ENCODE measurements at places on chromosomes 4 and X.

DNA sequence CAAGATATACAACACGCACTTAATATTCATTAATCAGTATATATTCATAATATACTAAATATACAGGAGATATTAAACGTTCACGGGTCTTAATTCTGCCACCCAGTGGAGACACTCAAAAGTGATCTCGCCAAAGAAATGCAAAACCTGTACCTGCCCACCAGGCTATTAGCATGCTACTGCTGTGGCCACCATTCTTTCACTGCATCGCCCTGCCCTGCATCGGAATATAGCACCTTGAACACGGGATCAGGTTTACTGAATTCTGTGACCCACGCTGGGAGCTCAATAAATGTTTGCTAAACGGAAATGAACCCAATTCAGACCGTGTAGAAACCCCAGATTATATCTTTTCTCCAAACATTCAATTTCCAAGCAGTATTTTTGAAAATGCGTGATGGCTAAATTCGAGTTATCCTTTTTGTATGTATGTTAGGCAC lies 840 bp upstream of the CLCN3 start:
- DNase-seq, result peak; percentile 55

DNA sequence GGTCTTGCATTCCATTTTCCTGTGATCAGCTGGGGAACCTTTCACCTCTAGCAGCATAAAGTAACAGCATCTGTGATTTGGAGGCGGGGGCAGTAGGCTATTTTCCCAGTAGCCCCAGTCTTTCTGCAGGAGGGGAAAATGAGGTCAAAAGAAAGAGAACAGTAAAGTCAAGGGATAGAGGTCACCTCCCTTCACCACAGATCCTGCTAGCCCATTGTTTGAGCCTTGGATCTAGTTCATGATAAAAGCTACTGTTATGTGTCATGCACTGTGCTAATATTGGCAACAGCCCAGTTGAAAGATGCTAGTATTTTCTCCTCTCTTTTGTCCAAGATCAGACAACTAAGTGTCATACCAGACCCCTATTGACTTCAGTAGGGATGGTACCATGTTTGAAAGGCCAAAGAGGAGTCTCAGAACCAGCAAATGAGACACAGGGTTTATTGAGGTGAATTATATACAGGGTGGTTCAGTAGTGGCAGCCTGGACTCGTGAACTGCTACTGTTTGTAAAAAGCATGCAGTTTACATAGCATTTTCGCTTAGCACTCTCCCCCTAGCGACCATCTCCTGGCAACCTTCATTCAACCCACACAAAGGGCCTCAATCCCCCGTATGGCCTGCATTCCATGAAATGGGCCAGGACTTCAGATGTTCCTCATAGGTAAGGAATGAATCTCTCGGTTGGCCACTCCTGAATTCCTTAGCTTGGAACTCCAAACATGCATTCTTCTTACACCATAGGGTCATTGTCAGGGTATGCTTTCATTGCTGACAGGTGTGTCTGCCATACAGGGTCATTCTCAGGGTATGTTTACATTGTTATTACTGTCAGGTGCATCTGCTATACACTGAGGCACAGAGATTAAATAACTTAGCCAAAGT lies 170.0 kb upstream of the FRMPD4 start:
- no peak for DNase-seq

- DNase-seq, result no peak
Measured at GRCh38 chrX:17432158-17432557, 57.2 kb downstream of the NHS start.

DNA sequence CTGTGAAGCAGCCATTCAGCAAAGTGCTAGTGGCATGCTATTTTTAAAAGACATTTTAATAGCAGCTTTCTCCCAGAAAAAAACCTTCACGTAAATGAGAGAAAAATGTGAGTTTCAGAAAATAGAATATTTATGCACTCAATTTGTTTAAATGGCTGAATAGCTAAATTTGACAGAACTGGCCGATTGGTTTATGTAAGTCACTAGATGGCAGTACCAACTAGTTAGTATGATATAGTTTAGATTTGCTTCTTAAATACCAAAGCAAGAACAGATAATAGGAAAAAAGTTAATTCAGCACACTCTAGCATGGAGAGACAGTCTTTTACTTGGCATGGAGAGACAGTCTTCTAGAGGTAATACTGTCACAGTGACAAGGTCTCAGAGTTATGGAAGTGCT lies 250.1 kb downstream of the SNCA start:
- DNase-seq, result no peak

- no peak for DNase-seq
Measured at GRCh38 chr4:118410138-118410537, 57.3 kb upstream of the PRSS12 start.
